K562 (cell line): ENCODE measurements at places on chromosomes 7 and 10. TPM values are rescaled to one million over a fixed set of nuclear protein-coding genes. Genes with fewer than 3 reads are reported as not detected.

GBX1 gene
- not detected in 2 replicates for polyA plus RNA-seq

DNA sequence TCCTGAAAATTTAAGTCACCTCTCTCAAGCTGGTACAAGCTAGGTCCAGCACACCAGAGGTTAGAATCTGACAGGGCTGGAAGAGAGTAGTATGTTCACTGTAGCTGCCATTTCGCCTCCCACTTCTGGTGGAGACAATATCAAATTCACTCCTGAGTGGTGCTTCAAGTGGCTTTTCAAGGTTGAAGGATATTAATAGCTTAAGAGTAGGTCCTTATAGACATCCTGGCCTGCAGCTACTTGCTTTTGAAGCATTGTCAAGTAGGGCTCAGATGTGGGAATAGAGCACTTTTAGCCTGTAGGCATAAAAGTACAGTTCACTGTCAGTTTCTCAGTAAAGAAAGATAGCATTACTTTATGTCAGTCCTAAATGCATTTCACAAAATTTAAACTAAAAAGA lies 270.5 kb upstream of the PLPP4 start:
- no peak for DNase-seq

GRCh38 chr7:91157579-91158320 lies 106.5 kb upstream of the FZD1 start:
- DNase-seq, result no peak

DNA sequence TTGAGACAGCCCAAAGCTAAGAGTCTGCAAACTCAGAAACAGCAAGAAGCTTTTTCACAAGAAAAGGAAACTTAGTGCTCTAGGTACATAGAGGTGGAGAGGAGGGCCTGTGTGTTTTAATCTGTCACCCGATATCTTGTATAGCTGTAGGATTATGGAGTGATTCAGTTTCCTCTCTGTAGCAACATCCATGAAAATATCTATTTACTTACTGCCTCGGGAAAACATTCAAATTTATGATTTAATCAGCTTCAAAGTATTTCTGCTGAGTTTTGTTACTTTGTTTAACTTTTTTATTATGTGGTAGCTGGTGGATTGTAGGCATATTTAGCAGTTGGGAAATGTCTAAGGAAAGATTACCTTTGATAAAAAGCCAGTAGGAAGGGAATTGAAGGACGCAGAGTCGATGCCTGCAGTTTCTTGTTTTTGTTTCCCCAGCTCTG lies 292.0 kb downstream of the CCDC3 start:
- no peak for DNase-seq

TWIST1 gene
- 0.13 and 0.86 TPM in 2 replicates for polyA plus RNA-seq

DNA sequence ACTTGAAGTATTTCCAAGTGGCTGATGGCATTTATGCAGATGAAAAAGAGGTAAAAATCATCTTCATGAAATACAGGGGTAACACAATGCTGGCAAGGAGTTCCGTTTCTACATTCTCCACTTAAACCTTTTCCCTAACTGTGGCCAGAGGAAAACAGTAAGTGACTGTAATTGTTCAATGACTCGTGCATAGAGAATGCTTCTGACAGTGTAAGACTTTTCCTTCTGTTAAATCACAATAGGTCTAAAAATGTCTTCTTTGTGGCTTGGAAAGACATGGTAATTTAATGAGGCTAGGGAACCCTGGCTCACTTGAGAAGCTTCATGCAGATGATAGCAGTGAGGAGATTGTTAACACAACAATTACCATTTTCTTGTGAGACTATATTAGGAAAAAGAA lies 50.3 kb upstream of the RSU1 start:
- no peak for DNase-seq

DNA sequence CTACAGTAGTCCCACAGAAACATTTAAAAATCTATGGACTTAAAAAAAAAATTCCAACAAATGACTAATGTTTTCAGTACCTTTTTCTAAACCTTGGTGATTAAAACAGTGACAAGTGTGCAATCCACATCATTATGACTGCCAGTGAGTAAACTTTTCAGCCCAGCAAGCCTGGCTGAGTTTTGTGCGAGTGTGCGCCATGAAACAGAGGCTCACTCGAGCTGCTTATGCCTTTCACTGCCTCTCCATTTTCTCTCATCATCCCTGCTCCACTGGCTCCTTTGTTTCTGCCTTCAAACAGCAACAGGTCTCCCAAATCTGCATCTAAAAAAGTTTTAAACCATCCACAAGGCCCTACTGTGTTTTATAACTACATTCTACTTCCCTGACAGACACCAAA lies 105.8 kb downstream of the USP6NL start:
- DNase-seq, result no peak

DNA sequence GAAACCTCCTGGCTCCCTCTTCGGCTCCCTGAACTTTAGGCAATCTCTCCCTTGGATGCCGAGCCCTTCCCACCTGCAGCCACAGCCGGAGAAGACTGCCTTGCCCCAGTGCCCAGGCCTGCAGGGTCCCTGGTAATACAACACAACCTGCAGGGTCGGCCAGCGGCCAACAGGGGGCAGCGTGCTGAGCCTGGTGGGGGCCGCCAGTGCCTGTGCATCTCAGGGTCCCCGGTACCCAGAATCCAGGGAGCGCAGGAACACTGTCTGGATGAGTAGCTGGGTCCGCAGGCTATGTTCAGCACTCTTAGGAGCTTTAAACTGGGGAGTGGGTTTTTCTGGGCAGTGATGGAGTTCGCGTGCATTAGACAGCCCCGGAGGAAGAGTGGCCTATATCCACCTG lies 17.5 kb upstream of the C10orf71 start:
- DNase-seq, result peak; percentile 61

DNA sequence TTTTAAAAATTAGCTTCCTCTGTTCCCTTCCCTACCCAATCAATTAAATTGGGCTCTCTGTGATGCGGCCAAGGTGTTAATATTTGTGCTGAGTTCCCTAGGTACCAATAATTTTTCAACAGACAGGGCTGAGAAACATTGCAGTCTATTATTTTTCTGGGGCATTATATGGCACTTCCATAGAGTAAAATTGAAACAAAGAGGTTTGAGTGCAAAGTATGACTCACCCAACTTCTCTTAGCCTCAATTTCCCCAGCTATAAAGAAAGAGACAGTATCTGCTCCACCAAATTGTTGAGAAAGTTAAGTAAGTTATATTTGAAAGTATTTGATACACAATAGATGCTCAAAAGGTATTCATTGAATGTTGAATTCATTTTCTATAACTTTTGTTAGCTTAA lies 74.9 kb downstream of the TES start:
- DNase-seq, result no peak

COL17A1 gene
- polyA plus RNA-seq, result not detected in 2 replicates

GRCh38 chr10:32217216-32217615 lies 129.7 kb downstream of the EPC1 start:
- no peak for DNase-seq

DNA sequence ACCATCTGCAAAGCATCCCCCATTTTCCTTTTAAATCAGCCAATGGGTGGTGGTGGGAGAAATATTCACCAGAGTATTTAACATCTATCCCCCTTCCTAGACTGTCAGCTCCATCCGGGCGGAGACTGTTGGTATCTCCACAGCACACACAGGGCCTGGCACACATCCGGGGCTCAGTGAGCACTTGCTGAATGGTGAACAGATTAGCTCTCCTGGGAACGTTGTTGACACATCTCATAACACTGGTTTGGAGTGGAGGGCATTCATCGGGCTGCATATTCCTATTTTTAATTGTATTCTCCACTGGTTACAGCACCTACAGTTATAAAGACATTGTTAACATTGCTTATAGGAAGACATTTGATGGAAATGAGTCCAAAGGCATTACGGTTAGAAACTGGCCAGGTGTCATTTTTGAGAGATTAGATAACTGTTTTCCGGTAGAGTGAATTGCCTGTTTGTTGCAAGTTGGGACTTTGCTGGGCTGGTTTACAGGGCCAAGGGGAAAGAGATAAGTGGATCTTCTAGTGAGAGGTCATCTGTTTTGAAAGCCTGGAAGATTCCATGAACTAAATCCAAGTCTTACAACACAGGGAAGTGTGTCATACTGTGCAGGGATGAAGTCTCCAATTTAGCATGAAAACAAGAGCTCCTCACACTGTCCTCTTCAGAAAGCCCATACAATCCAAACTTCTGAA lies 101.8 kb downstream of the EGFR start:
- no peak for DNase-seq

DNA sequence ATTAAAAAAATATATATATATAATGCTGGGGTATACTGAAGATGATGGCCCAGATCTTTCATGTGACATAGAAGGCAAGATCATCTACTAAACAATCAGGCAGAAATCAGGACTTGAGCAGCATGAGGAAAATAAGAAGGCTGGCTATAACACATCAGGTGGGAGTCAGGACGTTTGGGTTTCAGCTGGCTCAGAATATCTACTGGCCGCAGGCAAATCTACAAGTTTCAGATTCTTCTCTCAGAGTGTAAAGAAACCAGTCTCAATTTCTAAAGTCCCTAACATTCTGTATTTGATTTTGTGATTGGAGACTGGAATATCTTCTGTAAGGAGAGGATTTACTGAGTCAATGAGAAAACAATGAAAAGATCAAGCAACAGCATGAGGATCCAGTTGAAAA lies 37.7 kb upstream of the FAM3C start:
- no peak for DNase-seq

DNA sequence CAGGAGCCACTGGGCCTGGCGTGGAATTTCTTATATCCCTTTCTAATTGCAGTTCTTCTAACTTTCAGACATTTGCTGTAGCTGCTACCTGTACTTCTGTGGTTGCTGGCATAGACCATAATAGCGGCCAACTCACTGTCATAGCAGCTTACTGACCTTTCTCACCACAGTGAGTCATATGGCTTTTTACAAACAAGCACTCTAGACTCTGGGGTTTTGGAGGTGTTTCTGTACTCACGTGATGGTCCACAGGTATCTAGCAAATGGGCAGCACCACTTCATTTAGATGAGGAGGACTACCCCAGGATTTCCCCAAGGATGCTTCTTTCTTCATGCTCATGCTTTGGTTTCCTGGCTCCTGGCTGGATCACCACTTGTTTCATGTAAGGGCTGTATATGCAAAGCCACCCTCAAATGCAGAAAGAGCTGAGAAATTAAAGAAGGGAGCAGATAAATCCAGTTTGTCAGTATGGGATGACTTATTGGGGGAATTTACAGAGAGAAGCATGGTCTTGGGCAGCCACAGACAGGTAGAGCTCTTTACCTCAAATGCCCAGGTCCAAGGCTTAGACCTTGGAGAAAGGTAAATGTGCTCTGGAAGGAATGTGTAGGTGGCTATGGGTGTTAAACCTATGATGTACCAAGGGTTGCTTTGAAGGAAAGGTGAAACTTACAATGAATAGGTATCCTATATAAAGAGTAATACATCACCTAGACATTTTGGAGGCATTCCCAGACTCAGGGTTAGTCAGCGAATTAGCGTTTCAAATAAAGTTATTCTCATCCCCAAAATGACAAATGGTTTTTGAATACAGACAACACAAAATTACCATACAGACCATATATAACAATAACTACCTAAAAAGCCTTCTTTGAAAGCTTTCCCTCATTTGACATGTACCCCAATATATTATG lies 15.9 kb upstream of the SLC25A16 start:
- DNase-seq, result no peak

DNA sequence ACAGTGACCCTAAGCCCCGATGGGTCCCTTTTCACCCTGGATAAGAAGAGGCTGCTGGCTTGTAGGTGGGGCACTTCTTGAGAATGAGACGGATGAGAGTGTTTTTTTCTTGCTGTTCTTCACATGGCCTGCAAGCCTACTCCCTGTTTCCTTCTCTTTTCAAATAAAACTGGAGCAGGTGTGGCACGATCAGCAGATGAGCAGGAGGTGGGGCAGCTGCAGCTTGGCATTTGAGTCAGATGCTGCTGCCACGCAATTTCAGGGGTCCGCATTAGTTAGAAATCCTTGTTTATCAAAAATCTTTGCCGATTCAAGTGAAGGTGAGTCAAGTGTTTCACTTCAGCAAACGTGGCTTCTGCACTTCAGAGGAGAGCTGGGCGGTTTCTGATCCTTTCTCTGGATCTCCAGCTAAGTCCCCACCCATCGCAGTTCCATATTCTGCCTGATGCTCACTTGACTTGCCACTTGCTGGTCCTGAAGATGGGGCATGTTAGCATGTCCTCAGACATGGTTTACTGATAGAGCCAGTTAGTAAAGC lies 20.8 kb downstream of the WDFY4 start:
- DNase-seq, result no peak

NRP1 gene
- not detected in 2 replicates for polyA plus RNA-seq

PNLIPRP1 gene
- not detected in 2 replicates for polyA plus RNA-seq

GRCh38 chr10:73646598-73647041 lies 5.3 kb upstream of the MYOZ1 start:
- no peak for DNase-seq

UBE3C gene
- polyA plus RNA-seq, result 58.0 and 61.9 TPM in 2 replicates

GRCh38 chr7:109763611-109764010 lies 1193.9 kb downstream of the DNAJB9 start:
- no peak for DNase-seq

DNA sequence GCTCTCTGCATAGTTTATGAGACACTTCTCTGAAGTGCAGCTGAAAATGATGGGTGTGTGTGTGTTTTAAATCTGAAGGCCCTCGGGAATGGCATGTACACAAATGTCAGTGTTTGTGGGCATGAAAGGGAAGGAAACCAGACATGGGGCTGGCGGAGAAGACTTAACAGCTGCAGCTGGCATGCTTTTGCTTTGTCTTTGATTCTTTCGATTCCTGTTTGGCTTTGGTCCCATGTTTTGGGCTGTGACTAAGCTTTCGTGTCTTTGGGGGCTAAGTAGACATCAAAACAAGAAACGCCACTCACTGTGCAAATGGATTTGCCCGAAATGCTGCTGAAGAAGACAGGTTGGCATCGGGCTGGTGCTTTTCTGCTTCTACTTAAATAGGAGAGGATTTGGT lies 179.3 kb downstream of the PFKFB3 start:
- no peak for DNase-seq

- DNase-seq, result no peak
These were observed 23.5 kb upstream of the TRIM8 start for GRCh38 chr10:102620591-102621442.

DNA sequence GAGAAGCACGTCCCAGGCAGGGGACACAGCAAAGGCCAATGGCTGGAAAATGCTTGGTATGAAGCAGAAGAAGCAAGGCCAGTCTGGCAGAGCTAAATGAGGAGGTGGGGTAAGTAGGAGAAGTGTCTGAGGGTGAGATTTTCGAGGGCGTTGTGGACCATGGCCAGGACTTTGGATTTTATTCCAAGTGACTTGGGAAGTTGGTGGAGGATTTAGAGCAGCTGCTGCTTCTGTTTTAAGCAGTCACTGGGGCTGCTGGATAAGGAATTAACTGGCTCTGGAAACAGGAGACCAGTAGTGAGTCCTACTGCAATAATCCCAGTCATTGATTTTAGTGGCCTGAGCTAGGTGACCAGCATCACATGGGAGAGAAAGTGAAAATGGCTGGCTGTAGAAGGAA lies 67.6 kb upstream of the GSDME start:
- no peak for DNase-seq

DNA sequence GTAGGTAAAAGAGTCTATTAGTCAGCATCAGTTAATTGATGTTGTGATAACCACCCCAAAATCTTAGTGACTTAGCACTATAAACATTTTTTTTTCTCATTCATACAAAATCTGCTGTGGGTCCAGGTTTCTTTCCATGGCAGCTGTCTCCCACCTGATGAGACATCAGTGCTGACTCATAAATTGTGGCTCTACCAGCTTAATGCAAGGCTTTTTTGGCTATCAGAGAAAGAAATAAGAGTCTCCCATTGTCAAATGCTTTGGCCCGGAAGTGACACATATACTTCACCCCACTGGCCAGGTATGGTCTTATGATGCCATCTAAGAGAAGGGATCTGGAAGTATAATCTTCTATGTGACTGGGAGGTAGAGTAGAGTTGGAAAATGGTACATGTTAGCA lies 14.5 kb downstream of the DNAJB9 start:
- DNase-seq, result no peak

- no peak for DNase-seq
These were observed 18.3 kb downstream of the CALHM2 start for GRCh38 chr10:103433858-103434257.

NKX6-2 gene
- polyA plus RNA-seq, result not detected in 2 replicates

ITPRID1 gene
- polyA plus RNA-seq, result not detected in 2 replicates
